ENCODE measurements at places on chromosomes 3 and 15.

DNA sequence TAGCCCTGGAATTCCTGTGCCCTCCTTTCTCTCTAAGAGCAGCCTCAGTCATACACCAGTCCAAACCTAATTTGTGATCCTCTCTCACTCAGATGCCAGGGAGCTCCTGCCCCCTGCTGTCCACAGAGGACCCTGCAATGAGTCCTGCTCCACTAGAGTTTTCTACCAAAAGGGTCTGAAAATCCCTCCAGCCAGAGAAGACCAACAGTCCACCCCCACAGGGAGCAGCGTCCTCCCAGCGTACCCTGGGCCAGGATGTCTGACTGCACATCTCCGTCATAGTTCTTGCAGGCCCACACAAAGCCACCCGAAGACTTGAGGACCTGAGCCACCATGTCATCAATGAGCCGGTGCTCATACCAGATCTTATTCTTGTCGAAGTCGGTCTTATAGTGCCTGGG, 15.4 kb downstream of the IDH2 start:
- DNase-seq, result peak; percentile 79

GRCh38 chr3:30583973-30584372, 22.4 kb upstream of the TGFBR2 start:
- no peak for DNase-seq

GRCh38 chr15:22224241-22224671, 143.9 kb downstream of the OR4M2 start:
- DNase-seq, result no peak

- DNase-seq, result peak; percentile 51
Observed at GRCh38 chr3:134325061-134325705, 49.1 kb downstream of the AMOTL2 start.

GRCh38 chr3:14403619-14404155, 1.3 kb downstream of the SLC6A6 start:
- no peak for DNase-seq

DNA sequence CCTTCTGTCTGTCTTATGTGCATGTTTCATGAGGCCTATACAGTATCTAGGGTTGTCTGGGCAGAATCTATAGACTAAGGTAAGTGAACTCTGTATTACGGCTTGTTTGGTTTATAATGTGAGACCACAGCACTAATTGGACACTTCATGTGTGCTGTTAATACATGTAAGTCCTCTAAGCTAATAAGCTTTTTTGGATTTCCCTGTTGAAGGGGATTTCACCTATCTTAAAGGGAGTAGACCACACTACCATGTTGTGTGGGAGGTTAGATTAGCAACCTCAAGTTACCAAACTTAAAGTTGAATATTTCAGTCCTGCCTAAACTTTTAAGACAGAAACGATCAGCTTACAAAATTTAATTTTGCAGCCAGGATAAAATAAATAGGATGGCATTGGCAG, 189.8 kb upstream of the GOLIM4 start:
- DNase-seq, result no peak

- no peak for DNase-seq
Observed at GRCh38 chr3:30141178-30141581, 465.2 kb upstream of the TGFBR2 start.

- DNase-seq, result no peak
Observed at GRCh38 chr3:52787672-52788625, 6.6 kb upstream of the ITIH3 start.

GRCh38 chr3:38039899-38040261, 872 bp downstream of the DLEC1 start:
- no peak for DNase-seq

DNA sequence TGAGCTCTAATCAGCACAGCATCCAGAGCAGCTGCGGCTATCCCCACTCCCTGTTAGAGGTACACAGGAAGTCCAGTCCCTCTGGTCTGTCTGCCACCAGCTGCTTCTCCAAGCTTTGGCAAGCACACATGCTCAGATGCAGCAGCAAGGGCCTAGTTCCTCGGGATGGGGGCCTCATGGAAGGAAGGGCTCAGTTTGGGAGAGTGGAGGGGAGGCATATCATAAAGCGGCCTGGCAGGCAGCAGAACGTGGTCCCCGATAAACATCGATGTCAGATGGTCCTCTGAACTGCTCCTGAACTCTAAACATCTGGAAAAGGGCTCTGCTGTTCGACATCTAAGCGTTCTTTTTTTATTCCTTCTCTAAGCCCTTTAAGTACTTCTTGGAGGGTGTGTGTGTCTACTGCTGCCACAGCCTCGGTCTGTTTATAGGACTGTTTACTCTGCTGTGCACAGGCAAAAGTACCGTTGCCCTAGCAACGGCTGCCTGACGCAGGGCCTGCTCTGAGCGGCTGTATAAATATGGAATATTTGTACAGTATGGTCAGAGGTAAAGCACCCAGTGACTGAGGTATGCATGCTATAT, 74.6 kb downstream of the PRICKLE2 start:
- DNase-seq, result no peak

- no peak for DNase-seq
Observed at GRCh38 chr15:74655424-74655823, 39.8 kb downstream of the CLK3 start.

DNA sequence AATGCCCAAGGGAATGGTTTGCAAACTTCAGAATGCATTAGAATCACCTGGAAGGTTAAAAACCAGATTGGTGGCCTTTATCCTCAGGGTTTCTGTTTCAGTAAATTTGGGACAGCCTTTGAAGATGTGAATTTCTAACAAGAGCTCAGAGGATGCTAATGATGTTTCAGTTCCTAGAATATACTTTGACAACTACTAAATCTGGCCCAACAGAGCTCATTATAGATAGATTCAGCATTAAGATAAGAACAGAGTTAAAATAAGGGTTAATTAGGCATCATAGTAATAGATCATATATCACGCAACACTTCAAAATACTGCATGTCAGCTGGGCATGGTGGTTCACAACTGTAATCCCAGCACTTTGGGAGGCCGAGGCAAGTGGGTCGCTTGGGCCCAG, 9.3 kb upstream of the KPNA4 start:
- DNase-seq, result no peak

DNA sequence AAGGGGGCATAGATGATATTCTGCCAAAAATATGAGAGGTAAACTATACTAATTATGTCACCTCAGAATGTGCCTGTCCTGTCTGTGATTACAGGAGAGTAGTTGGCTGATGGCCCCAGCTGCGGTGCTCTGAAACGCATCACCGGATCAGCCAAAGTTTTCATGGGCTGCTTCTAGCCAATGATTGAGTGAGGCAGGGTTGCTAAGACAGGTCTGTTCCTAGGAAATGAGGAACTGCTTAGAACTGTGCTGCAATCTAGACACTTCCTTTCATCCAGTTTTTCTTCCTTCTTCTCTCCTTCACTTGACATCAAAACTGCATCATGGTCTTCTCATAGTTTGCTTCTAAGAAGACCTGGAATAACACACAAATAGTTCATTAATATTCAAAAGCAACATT, 124.0 kb downstream of the KCNH8 start:
- no peak for DNase-seq

GRCh38 chr15:34952481-34952880, 17.1 kb downstream of the AQR start:
- no peak for DNase-seq

DNA sequence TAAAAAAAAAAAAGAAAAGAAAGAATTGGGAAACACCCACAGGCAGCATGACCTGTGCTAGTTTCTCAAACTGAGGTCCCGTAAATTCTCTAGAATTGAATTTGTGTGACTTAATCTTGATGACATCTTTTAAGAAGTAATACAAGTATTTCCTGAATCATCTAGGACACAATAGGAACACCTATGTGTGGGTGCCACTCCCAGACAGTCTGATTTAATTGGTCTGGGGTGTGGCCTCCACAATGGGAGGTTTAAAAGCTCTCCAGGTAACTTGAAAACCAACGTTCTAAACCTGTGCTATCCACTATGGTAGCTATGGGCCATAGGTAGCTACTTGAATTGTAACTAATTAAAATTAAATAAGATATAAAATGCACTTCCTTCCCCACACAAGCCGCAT, 28.1 kb downstream of the CFAP92 start:
- DNase-seq, result no peak

- peak; percentile 65 for DNase-seq
Observed at GRCh38 chr3:112136959-112137693, 4.1 kb upstream of the GCSAM start.

- no peak for DNase-seq
Observed at GRCh38 chr15:77649017-77649416, 16.3 kb upstream of the LINGO1 start.

DNA sequence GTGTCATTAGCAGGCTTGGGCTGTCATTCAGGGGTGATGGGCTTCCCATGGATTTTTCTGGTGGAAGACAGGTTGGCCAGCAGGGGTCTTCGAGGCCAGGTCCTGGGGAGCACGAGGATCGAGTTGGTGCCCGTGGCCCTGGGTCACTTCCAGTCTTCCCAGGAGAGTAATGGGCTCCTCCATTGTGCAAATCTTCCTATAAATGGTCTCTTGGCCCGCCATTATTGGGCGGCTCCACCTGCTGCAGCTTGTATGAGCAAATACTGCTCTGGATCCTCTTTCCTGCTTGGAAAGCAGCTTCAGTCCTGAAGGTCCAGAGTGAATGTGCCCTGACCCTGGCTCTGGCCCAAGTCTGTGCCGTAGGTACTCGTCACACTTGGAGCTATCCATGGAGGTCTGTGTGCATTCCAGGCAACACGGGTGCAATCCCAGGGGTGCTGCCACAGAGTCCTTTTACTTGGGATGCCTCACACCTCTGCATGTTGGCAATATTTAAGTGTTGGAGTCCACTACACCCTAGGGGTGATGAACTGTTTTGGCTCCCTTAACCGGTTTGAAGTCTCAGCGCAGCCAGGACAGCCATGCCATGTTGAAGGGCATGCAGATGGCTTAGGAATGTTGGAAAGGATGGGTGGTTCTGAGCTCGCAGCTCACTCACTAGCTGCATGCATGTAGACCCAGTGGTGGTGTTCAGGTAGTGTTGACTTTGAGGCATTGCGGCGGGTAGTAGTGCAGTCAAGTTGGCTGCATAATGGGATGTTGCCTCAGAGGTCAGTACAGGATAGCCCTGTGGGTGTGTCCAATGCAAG, 97.6 kb downstream of the SNRPN start:
- peak; percentile 26 for DNase-seq

GRCh38 chr3:127860211-127860696, 37.9 kb upstream of the MGLL start:
- no peak for DNase-seq

DNA sequence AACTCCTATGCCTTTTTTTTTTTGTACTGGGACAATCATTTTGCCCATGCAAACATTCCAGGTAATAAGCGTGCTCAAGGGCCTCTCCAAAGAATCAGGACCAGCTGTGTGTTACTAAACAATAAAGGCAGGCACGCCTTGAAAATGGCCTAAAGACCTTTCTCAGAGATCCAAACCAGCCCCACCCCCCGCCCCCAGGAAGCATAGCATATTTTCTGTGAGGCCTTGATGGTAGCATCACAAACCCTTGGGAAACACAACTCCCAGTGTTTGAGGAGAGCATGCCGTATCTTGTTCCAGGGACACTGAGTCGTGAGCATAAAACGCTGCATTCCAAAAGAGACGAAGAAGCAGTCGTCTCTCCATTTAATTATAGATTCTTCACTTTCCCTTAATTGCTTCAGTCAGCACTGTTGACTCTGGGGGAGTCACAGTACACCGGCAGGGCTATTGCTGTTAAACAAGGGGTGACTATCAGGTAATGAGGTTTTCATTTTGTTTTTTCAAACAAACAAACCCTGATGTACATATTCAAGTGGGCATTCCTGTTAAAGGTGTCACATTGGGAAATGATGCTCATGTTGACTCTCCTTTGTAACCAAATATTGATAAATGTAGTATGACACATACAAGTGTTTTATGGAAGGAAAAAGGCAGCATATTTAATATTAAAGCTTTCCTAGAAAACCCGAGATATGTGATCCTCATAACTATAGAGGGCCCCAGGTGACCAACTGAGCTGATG, 4.4 kb upstream of the TPM1 start:
- DNase-seq, result peak; percentile 77

DNA sequence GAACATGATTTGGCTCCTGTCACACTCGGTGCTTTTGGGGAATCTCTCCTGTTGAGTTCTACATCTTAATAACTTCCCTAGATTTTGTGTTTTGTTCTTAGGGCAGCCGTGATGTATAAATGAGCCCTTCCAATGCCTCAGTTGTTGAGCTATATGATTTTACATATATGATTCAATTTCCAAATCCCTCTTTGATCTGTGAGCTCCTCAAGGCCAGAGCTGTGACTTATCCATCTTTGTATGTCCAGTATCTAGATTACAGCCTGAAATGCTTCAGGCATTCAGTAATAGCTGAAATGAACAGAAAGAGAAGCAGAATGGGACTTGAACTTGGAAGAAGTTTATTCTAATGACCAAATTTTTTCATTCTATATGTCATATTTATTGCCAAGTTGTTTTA, 26.6 kb downstream of the CGGBP1 start:
- no peak for DNase-seq

DNA sequence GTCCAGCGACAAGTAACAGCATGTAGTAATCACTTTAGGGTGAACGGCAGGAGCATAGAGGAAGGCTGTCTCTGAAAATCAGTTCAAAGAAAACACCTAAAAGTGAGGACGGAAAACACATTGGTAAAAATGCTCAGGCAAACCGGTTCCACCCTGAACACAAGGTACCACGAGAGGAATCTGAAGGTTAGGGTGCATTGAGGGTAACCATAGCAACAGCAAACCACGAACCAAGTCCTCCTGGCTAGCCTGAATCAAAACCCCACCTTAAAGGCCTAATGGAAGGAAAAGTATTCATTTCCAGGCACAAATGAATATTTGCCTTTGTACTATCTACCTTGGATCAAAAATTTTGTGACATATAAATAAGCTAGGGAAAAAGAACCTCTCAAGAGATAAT, 315.0 kb downstream of the OCA2 start:
- no peak for DNase-seq

DNA sequence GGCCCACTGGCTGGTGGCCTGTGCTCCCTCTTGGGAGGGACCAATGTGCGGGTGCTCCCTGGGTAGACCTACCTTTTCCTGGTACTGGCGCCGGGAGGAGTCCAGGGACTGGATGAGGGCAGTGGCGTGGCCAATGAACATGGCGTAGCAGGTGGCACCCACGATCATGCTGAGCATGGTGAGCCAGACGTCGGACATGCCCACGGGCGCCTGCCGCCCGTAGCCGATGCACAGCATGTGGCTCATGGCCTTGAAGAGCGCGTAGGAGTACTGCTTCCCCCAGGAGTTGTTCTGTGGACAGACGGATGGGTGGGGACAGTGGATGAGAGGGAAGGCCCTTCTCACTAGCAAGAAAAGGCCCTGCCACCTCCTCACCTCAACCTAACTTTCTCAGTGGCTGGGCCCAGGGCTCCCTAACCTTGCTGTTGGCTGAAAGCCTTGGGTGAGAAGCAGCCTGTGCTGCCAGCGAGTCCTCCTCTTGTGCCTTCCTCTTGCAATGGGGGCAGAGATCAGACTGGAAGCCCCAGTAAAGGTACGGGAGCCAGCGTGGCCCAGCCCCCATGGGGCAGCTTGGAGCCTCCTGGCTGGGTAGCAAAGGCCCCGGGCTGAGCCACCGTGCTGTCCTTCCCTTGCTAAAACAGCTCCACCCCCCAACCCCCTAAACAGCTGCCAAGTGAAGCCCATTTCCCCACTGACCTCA, 39.1 kb downstream of the HCN4 start:
- peak; percentile 50 for DNase-seq
